ENCODE measurements at places on chromosomes 4 and X.

- no peak for DNase-seq
Observed at GRCh38 chrX:71222929-71223328, at the start of gene GJB1. TSS of gene GJB1 (plus strand) at chrX:71223224. CDS start at chrX:71223708, 484 bp downstream.

DNA sequence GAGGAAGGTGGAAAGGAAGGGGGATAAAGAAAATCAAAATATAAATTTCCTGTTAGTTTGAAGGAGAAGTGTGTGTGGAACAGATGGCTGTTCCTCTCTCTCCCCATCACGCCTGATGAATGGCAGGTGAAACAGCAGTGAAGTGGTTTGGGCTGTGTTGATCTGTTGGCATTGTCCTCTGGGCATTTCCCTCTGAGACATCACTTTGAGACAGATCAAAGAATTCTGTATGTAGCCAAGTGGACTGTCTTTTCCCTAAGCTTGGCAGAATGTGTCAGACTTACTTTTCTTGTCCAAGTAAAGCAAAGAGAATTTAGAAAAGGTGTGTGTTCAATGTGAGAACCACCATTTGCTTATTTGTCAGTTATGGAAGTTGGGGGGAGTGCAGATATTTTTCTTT is 47.5 kb downstream of the SEPTIN11 start:
- DNase-seq: no peak

DNA sequence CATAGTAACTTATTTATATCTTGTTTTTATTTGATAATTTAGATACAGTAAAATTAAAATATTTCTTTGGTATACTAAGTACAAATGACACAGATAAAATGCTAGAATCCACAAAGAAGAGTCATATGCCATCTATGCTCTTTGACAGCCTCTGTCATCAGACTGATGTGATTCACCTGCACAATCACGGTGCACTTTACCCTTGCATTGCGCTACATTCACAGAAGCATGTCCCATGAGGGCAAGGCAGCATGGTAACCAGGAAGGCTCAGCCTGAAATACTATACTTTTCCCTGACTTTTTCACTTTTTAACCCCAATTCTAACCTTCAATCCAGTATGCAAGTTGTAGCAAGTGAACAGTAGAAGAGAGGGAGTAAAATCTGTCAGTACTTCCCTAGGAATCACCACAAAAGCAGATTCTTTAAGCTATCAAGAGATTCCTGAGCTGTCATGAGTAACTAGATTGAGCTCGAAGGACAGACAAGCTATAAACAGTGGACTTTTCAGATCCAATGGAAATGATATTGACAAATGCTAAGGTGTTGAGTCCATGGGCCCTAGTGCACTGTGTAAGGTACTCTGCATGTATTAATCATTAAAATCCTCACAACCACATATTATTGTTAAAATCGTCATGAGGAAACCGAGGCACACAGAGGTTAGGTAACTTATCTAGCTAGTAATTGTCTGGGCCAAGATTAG is 14.2 kb downstream of the SEC24D start:
- DNase-seq: no peak

GRCh38 chr4:7676398-7676922 is 241.7 kb upstream of the PSAPL1 start:
- no peak for DNase-seq

GRCh38 chr4:156243015-156243414 is 289.3 kb upstream of the CTSO start:
- DNase-seq: no peak

- no peak for DNase-seq
Observed at GRCh38 chr4:84931961-84932360, 34.5 kb downstream of the WDFY3 start.

DNA sequence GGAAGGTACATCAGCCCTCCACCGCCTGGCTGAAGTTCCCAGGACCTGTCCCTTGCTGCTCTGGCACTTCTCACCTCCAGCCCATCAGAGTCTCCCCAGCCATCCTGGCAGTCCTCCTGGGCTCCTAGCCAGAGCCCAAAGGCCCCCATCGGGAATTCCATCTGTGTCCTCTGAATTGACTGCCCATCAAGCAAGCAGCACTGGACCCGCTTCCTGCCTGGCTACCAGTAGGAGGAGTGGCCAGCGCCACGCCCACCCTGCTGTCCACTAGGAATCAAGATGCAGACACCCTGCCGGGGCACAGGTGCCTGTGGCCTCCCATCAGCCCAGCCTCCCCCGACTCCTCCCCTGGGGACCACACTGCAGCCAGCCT is 47.2 kb downstream of the C4orf50 start:
- no peak for DNase-seq

- DNase-seq: no peak
Observed at GRCh38 chr4:23741681-23742191, 148.1 kb downstream of the PPARGC1A start.

- DNase-seq: peak; percentile 3
Observed at GRCh38 chrX:120617996-120618630, 11.7 kb downstream of the C1GALT1C1 start.

GRCh38 chr4:186204686-186205085 is 13.3 kb downstream of the CYP4V2 start:
- DNase-seq: no peak

- no peak for DNase-seq
Observed at GRCh38 chrX:21986596-21986995, 45.5 kb upstream of the PHEX start.

- no peak for DNase-seq
Observed at GRCh38 chrX:55206162-55206941, 13.8 kb upstream of the PAGE5 start.

- no peak for DNase-seq
Observed at GRCh38 chr4:137367620-137368019, 164.7 kb downstream of the PCDH18 start.

DNA sequence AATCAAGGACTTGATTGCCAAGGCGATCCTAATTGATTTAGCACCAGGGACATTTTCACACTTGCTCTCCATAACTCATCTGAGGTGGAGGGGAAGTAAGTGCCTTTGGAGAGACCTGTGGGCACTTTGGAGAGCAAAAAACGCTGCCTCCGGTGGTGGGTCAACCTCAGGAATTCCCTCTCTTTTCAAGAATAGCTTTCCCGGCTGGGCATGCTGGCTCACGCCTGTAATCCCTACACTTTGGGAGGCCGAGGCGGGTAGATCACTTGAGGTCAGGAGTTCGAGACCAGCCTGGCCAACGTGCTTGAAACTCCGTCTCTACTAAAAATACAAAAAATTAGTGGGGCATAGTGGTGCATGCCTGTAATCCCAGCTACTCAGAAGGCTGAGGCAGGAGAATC is 49.2 kb downstream of the PRPS1 start:
- DNase-seq: no peak

DNA sequence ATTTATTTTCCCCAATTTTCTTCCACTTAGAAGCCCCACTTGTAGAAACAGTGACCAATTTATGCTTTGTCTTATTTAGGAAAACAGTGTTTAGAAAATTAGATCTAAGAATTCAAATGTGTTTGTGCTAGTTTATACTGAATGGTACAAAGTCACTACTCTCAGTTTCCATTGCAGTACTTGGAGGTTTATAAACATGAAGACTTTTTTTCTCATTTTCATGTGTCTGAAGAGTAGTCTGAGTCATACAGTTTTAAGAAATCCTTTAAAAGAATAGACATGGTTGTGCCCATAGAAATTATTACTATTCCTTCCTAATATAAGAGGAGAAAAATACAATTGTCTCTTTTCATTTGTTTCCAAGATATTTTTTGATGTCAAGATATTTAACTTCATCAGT is 458.7 kb downstream of the NAF1 start:
- no peak for DNase-seq

- DNase-seq: no peak
Observed at GRCh38 chr4:30837131-30837539, 117.0 kb downstream of the PCDH7 start.

- no peak for DNase-seq
Observed at GRCh38 chr4:6368601-6369000, 99.0 kb downstream of the WFS1 start.

DNA sequence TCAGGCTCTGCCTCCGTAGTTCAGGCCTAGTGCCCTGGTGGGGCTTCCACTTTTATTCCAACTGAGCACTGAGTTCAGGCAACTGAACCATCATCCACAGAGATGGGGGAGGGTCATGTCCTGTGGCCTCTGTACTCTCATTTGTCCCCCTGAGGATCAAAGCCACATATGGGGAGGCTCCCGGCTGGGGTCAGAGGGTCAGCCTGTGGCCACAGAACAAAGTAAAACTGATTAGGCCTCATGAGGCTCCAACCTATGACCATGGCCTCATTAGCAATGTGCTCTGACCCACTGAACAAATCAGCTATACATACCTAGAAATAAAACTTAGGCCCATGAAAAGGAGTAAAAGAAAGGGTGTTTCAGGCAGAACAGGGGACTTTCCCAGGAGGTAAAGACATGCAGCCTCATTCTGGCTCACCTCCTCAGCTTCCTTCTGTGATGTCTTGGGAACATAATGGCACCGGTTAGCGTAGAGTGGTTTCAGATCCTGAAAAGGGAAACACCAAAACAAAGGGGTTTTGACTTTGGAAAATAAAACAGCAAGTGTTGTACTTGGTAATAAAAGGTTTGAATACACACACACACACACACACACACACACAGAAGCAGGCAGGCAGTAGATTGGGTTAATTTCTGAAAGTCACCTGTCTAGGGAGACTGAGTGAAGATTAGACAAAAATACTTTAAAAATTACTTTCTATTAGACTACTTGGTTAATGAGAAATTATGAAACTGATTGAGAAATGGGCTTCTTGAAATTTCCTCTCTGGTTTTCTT is 24.3 kb downstream of the TMEM255A start:
- no peak for DNase-seq

- DNase-seq: no peak
Observed at GRCh38 chr4:8705161-8706145, 112.9 kb downstream of the CPZ start.

- DNase-seq: peak; percentile 2
Observed at GRCh38 chr4:10893395-10893794, 208.8 kb upstream of the CLNK start.

DNA sequence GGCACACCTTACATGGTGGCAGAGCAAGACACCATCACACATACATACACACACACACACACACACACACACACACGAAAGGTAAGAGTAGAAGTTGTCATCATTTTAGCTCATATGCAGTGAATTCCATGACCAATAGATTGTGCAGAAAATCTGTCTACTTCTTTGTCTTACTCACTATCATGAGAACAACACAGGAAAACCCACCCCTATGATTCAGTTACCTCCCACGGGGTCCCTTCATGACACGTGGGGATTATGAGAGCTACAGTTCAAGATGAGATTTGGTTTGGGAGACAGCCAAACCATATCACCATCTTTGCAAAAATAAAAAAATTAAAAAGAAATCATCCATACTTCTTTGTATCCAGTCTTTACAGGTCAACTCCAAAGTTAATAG is 221.1 kb downstream of the BMPR1B start:
- DNase-seq: no peak

GRCh38 chr4:184317234-184317918 is 99.7 kb upstream of the ENPP6 start:
- no peak for DNase-seq

Measured in germinal center (tissue), 1 donor.